ENCODE measurements at places on chromosomes 2 and 18.

- DNase-seq: no peak
These were observed 18.3 kb upstream of the ANKRD53 start for GRCh38 chr2:70959851-70960832.

DNA sequence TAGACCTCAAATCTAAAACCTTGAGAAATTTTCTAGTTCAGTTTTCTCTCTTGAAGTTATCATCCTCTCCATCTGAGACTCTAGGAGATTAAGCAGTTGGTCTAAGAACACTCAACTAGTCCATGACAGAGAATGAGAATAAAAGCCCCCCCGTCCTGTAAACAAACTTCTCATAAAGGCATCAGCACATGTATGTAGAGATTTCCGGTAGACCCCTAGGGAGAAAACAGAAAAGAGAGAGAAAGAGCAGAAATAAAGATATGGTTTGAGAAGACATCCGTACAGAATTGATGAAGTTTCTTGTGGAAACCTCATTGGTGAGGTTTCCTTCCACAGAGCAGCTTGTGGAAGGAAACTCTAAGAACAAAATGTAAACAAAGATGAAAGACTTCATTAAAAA lies 3.2 kb upstream of the GPR155 start:
- no peak for DNase-seq

DNA sequence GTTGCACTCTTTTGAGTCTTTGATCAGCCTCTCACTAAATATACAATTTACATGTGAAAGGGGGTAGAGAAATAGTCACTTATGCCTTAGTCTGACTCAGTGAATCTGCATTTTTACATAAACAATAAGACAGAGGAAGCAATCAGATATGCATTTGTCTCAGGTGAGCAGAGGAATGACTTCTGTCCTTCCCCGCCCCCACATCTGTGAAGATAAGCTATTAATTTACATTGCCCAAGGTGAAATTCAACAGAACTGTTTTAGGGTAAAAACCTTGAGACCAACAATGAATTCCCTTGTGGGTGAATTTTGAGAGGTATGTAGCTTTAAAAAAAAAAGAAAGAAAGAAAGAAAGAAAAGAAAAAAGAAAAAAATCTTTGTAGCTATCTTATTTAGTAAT lies 1302.9 kb upstream of the ACVR2A start:
- no peak for DNase-seq

- no peak for DNase-seq
These were observed 80.3 kb upstream of the TSPYL6 start for GRCh38 chr2:54336136-54336976.

- DNase-seq: no peak
These were observed 1.2 kb downstream of the SERPINB5 start for GRCh38 chr18:63477968-63478367.

DNA sequence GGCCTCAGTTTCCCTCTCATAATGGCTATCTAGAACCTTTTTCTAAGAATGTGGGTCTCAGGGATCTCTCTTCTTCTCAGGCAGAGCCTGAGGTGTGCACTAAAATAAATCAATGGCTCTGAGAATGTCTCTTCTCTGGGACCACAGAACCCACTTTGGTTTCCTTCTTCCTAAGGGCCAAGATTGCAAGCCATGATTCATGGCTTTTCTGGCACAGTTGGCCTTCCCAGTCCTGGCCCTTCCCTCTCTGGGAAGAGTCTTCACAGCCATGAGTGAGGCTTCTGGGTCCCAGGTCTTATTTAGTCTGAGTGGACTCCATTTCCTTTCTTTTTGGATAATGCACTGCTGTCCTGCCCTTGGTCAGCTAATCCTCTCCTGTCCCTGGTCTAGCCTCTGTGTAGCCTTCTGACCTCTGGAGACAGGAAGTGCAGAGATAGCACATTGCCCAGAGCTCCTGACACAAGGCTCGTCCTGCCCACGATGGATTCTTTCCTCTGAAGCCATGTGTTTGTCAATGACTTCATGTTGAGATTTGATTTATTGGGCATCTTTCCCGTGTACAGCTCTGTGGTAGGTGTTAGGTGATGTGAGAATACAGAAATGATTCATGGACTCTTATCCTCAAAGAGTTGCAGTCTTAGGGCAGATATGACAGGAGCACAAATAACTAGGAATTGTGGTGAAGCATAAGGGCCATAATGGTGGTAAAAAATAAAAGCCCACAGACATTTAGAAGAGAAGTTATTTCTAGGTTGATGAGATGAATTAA lies 245.0 kb downstream of the CLIP4 start:
- DNase-seq: no peak

DNA sequence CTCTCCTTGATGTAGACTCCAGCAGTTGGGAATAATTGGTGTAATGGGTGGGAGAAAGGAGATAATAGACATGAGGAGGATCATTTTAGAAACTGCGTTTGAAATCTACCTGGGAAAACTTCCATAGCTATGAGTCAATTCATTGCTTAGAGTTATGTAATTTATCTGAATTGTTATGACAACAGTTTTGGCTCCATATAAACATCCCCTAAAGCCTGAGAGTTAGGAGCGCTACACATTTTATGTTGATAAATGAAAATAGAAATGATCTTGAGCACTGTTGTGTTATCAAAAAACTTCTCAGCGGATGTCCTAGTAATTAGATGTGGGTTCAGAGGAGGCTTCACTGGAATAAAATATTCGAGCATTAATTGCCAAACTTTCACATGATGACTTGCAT lies 573.4 kb downstream of the TSN start:
- DNase-seq: no peak

DNA sequence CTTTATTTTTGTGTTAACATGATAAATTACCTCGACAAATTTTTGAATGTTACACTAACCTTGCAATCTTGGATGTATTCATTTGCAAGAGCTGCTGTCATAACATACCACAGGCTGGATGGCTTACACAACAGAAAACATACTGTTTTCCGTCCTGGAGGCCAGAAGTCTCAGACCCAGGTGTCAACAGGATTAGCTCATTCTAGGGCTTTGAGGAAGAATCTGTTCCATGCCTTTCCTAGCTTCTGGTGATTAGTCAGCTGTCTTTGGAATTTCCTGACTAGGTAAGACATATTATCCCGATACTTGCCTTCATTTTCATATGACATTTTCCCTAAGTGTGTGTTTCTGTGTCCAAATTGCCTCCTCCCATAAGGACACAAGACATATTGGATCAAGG lies 188.6 kb upstream of the CDH19 start:
- DNase-seq: no peak

DNA sequence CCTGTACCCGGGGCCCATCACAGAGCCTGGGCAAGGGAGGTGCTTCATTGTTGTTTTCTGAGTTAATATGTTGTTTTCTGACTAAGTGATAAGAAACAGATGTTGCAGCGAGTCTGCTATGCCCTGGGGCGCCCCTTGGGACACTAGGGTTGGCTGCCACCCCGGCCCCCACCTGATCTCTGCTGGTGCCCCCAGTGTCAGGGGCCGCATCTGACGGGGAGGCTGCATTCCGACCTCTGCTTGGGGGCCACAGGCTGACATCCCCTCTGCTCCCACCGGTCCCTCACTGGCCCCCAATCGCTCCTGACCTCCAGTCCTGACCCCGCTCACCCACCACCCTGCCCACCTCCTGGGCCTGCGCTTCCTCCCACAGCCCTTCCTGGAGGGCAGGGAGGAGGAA lies 65.9 kb downstream of the LONRF2 start:
- no peak for DNase-seq

- DNase-seq: no peak
These were observed 808.9 kb downstream of the LRRTM4 start for GRCh38 chr2:76713312-76713711.

- no peak for DNase-seq
These were observed 93.9 kb downstream of the INHBB start for GRCh38 chr2:120439637-120440384.

DNA sequence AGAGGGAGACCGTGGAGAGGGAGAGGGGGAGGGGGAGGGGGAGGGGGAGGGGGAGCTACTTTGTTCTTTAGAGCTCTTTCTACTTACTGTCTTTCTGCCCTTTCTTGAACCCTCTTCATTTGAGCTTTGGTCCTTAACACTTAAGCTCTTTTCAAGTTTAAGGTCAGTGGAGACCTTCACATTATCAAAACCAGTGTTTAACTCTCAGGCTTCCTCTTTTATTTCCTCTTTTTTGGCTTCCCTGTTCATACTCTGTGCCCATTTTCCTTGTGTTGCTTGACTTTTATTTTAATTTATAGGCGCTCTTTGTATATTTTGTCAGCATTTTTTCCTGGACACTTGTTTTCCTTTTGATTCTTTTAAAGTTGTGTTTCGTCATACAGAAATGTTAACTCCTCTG lies 37.1 kb downstream of the ACSL3 start:
- no peak for DNase-seq

DNA sequence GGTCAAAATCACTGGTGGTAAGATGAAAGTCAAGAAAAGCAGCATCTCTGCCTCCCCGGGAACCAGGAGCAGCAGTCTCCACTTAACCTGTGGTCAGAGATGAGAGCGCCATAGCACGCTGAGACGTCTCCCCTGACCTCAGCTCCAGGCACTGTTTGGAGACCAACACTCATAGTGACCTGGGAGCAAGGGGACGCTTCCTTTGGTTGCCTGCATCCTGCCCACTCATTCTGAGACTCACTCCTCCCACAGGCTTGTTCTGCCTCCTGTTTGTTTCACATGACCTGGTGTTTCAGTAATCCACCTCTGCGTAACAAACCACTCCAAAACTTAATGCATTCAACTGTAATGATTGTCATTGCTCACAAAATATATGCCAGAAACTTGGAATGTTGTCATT lies 139.3 kb downstream of the ACOXL start:
- DNase-seq: no peak

- DNase-seq: no peak
These were observed 69.5 kb upstream of the PSMD14 start for GRCh38 chr2:161238560-161239325.

- DNase-seq: no peak
These were observed 11.4 kb downstream of the SIX3 start for GRCh38 chr2:44952806-44953498.

Data from activated CD8-positive, alpha-beta memory T cell treated with anti-CD3 and anti-CD28 coated beads for 1 hour (primary cell).